Urinary bladder (tissue), 4 donors: ENCODE measurements at places on chromosomes 6 and 20. TPM values are rescaled to one million over a fixed set of nuclear protein-coding genes. Genes with fewer than 3 reads are reported as not detected.

The NR2E1 gene
- total RNA-seq = not detected

The BPIFB4 gene
- total RNA-seq = not detected

The JPH2 gene
- total RNA-seq = 40.5 TPM

DNA sequence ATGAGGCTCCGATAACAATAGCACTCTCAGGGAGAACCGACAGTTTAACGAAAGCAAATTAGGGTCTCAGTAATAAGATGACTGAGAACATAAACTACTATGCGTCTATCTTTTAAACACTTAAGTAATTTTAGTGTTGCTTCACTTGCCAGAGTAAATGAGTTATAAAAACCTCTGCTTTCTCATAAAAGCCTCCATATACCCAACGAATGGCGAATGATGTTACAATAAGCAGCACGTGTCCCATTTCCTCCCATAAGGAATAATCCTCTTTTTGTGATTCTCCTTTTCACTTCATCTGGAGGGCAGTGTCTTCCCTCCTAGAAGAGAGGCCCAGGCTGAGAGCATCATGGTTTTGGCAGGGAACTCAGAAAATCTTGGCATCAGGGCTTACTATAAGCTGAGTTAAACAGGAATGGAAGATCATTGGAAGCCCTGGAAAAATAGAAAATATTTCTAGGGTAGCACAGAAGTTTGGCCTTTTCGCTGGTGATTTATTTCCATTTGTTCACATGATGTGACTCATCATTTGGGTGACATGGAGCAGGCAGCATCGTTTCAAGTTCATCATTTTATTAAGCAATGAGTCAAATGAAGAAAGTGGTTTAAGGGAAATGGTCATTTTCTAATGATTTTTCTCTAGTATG, 255.4 kb downstream of the ATXN1 start:
- peak; percentile 80 for DNase-seq

DNA sequence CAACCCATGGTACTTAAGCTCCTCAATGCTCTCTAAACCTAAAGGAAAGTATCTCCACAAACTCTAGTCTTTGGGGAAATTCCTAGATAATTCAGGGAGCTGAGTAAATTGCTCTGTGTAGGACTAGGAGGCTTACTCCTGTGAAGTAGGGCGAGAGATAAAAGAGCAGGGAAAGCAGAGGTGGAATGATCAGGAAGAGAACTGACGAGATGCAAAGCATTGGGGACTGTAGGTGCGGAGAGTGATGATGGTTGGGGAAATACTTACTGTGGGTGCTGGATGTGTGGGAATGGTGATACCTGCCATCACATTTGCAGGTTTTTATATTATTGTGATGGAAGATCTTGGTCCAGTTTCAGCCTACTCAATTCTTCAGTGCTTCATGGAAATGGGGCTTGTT, 1.6 kb upstream of the LATS1 start:
- no peak for DNase-seq

DNA sequence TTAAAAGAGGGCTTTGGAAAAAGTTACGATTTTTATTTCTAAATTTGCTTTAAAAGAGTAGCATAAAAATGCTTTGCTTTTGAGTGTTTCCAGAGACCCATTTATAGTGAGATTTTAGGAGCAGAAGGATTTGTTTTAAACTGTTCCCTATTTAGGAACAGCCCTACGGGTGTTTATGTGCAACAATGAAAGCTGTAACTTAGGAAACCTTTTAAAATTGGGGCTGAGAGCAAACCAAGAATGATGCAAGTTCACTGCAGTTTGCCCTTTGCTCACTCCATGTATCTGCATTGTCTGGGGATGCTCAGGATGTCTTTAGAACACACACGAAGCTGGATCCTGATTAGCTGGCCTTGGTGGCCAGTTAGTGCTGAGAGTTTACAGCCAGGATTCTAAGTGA, 40.9 kb downstream of the GHRH start:
- no peak for DNase-seq

GRCh38 chr6:148342350-148343046, at the start of gene SASH1:
TSS of gene SASH1 (plus strand) at chr6:148342838. CDS start at chr6:148343068, 230 bp downstream.
- DNase-seq = peak; percentile 57

DNA sequence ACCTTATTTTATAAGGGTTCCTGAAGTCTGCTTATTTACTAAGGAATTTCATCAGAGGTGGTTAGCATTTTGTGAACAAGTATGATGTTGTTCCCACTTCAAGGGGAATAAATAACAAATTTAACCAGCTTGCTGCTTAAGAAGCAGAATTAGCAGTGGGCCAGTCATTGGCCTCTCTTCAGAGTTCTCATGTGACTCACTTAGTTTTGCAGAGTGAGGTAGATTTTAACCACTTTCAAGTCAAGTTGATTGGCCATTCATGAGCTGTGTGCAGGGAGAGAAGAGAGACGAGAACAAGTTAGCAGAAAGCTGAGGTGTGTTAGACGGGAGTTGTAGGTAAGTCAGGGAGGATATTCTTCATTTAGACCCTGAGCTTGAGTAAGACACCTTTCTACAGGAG, 18.1 kb downstream of the TOP1 start:
- no peak for DNase-seq

GRCh38 chr6:21588481-21589351, 4.8 kb upstream of the SOX4 start:
- DNase-seq = peak; percentile 82

DNA sequence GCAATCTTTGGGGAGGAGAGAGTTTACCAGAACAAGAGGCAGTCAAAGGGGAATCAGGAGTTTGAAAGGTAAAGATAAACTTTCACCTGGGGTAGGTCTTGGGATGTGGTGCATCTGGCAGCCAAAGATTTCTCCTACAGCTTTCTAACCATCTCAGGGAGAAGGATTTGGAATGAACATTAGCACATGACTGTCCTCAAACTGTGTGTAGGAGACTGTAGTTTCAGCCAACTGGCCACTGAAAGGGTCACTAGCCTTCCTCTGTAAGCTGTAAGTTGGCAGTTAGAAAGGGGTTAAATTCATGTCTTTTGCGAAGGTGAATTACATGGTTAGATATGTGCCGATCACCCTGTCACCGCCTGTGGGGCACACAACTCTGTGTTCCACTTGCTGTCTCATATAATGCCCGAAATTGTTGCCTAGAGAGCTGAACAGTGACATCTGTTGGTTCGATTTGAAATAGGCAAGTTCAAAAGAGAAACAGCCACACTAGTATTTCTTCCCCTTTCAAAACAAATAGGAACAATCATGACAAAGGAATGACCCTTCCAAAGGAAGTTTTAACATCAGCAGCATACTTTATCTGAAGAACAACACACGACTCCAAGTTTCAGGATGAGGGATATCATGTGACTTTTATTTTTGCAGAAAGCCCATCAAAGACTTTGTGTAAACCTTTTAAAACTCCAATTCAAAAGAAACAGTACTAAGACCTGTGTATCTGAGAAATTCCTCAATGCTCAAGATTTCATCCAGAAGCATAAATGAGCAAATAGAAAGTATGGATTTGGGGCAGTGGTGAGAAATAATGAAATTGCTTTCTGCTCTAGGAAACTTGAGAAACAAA, 1.1 kb upstream of the OPN5 start:
- DNase-seq = peak; percentile 15

GRCh38 chr20:49630396-49630951, 62.5 kb upstream of the PTGIS start:
- no peak for DNase-seq

DNA sequence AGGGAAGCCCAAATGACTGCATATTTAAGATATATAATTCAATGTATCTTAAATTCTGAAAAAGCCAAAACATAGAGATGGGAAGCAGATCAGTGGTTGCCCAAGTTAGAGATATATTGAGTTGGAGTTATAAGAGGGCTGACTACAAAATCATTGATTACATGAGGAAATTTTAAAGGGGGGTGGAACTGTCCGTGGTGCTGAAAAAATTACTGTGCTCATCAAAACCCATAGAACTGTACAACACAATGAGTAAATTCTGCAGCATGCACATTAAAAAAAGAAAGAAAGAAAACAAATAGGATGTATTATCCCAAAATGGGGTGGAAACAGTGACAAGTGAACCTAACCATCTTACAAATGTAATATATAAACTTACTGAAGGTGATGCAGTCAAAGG, 100.9 kb downstream of the FUT9 start:
- no peak for DNase-seq
